Osteocyte (in vitro differentiated cells): ENCODE measurements at places on chromosomes 7 and 10.

DNA sequence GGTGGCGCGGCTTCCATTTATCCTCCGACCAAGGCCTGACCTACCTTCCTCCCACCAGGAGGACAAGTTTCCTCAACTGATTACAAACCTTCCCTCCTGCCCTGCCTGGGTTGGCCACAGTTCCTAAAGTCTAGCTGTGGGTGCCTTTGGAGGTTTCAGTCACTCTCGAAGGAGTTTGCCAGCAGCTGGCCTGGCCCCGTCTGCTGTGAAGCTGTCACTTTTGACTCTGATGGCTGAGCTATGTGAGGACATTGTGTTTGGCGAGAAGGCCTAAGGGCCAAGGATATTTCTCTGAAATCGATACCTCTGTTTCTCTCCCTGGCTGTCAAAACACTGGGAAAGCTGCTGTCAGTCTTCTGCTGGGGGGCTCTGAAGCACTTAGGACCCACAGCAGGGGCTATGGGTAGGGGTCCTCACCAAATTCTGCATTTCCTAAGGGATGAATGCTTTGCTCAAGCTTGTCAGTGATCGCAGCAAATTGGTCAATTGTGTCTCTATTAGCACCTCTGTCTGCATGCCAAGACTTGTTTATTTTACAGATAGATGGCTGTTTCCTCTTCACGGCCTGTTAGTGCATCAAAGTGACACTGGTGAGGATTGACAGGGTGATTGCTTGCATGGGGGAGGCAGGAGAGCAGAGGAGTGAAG is 31.9 kb upstream of the SAMD8 start:
- no peak for DNase-seq

- no peak for DNase-seq
Measured at GRCh38 chr7:94109556-94109955, 105.4 kb upstream of the BET1 start.

DNA sequence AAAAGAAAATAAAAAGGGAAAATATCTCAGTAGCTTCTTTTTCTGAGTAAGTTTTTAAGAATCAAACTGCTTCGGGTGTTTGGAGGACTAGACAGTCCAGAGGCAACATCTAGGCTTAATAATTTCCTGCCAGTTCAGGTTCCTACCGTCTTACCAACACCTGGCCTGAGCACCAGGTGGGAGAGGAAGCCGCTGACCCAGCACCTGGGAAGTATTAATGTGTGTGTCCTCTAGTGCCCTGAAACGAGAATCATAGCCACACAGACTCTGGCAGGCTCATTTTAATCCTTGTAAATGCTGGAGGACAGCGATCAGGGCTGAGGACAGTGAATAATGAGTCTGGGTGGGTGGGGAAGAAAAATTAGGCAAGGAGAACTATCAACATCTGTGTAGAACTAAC is 137.4 kb downstream of the ZNF438 start:
- no peak for DNase-seq

GRCh38 chr10:62196528-62196927 is 72.1 kb downstream of the RTKN2 start:
- no peak for DNase-seq

DNA sequence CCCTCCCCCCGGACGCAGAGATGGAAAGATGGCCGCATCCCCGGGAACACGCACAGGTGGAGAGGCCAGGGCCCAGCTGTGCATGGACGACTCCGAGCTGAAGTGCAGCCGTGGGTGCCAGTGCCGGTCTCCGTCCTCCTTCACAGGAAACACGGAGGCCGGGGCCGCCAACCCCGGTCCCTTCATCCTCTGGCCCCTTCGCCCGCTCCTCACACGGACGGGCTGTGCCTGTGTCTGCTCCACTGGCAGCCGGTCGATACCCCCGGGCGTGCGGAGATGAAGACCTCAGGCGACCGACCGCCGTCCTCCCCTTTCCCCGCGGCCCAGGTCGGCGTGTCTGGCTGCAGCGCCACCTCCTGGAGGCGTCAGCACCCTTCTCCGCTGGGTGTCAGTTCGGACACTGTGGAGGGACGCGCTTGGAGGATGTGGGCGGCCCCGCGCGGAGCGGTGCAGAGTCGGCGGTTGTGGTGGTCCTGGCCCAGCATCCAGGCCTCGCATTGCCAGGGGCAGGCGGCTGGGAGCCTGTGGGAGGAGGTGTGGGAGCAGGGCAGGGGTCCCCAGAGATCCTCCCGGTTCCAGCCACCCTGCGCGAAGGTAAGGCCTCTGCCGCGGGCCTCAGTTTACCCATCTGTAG is 9.9 kb downstream of the ZNF511 start:
- peak; percentile 91 for DNase-seq

DNA sequence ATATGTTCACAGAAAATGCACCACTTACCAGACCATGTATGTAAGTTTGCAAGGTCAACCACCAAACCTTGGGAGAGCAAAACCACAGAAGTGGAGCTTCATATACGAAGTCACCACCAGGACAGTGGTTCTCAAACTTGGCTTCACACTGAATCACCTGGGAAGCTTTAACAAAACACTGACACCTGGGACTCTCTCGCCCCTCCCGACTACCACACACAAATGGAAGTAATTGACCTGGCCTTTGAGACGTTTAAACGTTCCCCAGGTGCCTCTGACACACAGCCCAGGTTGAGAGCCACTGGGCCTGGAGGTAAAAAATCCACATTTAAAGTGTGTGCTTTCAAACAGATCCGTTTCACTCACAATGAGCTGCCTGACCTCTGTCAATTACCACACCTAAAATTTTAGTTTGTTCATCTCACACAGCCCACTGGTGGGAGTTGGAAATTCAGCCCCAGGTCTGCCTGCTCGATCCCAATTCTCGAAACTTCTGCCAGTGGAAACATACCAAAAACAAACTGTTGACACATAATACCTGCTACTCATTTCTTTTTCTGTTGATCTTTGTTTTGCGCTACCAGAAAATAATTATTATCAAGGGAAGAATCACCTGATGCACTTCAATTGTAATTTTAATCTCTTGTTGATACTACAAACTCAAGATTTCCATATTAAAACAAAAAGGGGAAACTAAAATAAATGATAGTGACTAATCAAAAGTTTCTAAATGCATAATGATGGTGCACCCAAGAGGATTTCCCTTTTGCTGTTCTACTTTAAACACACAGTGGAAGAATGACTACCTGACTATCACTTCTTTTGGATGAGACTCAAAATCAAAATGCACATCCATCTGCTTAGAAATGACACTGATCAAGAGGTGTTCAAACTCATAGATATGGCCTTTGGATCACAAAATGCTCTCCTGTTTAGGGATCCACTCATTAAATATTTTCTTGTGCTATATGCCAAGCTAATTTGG is 26.6 kb downstream of the CDNF start:
- no peak for DNase-seq

DNA sequence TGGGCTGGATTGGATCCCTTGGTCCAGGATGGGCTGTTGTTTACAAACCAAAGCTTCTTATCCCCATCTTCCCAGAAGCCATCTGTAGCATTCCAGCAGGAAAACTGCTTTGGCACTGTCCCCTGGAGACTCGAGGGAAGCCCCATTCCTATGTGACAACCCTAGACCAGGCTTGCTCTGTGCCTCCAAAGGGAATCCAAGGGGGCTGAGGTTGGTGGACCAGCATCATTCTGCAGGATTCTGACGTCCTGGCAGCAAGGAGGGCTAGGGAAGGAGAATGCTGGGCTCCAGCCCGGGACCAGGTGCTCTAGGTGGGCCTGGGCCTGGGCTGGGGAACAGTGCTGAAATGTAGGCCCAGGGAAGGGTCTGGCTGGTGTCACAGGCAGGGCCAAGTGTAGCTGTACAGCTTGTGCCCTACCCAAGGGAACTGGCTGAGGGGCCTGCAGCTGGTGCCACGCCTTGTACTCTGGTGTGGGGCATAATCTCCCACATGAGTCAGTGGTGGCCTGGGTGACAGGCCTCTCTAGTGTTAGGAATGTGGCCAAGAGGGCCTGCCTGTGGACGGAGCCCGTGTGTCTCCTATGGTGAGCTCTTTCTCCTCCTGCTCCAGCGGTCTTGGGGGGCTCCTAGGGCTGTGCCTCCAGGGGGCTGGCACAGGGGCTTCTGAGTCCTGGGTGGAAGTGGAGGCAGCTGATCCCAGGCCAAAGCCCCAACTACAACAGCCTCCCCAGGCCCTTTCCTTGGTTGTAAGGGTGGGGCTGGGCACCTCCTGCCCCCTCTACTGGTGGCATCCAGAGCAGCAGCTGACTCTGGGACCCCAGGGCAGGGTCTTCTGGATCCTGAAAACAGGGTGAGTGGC is 25.2 kb downstream of the TRIM8 start:
- DNase-seq: no peak

- no peak for DNase-seq
Measured at GRCh38 chr10:86363184-86363832, 3.3 kb downstream of the GRID1 start.

DNA sequence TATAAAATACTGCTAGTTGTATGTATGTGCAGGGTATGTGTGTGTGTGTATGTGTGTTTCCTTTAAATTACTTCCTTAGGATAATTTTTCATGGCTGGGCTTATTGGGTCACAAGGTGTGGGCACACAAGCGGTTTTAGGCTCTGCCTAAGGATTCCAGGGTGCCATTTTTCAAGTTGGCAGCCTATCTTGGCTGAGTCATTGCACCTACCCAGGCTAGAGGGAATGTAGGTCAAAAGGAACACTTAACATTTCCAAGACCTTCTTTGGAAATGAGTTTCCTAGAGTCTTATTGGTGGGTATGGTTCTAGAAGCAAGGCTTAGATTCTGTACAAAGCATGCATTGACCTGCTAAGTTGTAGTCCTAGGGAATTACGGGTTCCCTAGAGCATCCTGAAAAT is 642.1 kb downstream of the LRMDA start:
- DNase-seq: no peak

DNA sequence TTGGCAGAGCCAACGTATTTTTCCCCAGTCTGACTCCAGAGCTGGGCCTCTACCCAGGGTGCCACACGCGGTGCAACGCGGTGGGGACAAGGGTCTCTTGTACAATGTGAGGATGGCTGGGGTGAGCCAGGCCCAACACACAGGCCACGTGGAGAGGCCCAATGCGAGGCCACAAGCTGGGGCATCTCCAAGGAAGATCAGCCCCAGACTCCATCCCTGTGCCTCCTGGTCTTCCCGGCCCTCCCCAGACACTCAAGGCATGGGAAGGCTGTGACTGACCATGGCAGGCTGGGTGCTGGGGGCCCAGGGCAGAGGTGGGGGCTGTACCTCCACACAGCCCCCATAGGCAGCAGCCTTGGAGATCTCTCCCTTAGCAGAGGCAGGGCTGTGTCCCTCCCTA is 135.3 kb upstream of the FAM20C start:
- peak; percentile 53 for DNase-seq

DNA sequence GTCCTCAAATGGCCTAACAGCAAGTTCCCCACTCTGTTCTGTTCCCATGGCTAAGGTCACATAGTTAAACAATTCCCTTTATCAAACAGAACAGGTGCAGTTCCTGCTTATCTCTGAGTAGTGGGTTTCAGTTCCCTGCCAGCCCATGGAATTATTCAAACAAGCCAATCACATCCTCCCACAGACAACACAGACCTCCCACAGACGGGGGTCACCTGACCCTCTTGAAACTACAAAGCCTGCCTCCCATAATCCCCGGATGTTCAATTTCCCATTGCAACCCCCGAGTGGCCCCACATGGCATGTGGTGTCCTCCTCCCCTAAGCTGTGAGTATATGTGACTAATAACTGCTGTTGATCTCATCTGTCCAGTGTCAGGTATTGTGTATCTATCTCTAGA is 64.1 kb downstream of the TMEM168 start:
- no peak for DNase-seq

GRCh38 chr10:118308664-118309063 is 33.5 kb downstream of the FAM204A start:
- DNase-seq: no peak

DNA sequence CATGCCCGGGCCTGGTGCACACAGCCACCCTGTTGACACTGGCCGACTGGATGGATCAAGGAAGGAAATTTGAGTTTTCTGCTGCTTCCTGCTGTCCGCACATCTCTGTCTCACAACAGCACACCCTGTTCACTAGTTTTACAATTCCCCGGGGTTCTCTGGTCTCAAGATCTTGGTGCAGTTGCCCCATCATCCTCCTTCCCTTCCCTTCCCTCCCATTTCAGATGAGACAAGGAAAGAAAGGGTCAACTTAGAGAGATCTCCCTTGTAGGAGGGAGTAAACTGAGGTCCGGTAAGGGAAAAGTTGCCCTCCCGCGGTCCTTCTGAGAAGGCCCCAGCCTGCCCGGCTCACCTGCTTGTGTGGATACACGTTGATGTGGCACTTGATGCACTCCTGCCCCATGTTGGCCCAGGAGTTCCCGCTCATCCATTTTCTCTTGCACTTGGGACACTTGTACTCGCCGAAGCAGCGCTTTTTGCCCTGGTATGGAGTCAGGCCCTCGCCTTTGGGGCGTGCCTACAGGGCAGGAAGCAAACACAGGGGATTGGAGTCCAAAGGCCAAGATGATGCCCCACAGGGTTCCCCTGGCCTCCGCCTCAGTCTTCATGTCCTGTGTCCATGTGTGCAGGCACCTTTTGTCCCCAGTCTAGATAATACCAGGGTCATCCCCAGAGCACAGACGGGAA is 46.8 kb downstream of the PPIF start:
- DNase-seq: no peak

DNA sequence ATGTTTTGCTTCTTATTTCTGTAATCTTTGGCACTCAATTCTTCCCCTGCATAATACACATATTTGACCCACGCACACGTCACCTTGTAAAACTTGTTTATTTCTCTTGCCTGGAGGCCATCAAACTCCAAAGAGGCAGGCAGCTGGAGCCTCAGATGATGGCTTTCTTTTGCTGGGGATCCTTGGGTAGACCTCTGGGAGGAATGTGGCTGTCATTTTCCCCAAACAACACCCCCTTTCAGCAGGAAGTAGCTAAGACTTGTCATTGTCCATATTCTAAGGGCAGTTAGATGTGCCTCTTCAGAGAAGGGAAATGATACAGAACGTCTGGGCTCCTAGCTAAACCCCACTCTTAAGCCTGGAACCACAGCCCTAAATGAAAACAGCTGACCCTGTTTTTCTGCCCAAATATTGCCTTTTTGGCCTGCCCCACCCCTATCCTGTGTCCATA is 111.3 kb downstream of the ITGB8 start:
- DNase-seq: no peak

DNA sequence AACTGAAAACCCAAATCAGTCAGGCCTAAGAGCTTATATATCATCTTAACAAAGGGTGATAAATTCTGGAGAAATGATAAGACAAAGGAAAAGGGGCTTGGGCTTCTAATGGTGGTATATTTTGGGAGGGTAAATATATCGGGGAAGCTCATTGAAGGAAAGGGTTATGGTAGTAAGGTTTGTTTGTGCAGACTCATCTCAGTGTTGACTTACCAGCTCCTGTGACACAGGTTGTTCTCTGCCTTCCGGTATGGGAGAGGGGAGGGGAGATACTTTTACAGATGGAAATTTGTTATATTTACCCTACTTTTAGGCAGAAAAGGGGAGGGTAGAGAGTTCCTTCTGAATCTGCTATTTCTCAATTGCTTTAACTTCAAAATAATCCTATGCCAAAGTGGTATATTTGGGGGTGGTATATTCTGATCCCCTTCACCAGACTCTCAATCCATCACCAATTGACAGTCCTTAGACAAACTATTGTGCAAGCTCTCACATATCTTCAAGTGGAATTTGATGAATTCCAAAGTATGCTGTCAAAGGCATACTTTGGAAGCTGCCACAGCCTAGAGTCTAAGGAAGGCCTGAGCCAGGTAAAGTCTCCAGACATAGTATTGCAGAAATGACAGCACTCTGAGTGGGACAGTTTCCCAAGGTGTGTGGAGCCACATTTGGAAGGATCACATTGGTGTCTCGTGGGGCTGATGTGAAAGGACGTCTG is 13.3 kb upstream of the PAPSS2 start:
- no peak for DNase-seq

GRCh38 chr10:31678575-31679516 is 249.8 kb downstream of the ARHGAP12 start:
- DNase-seq: peak; percentile 59

GRCh38 chr10:103281753-103282152 is 4.8 kb downstream of the INA start:
- no peak for DNase-seq
